ENCODE measurements at places on chromosomes 1 and 21.

- H3K27me3 ChIP-seq, result no peaks in the 10 kb centered on the region
- H3K4me3 ChIP-seq, result no peak overlapping the region
- H3K4me1 ChIP-seq, result no peaks in the 10 kb centered on the region
- no peaks in the 10 kb centered on the region for H3K36me3 ChIP-seq
- H3K27ac ChIP-seq, result no peak overlapping the region
- no peak for DNase-seq
Observed at GRCh38 chr1:30675761-30676160, 47.6 kb downstream of the MATN1 start.

- H3K4me3 ChIP-seq, result no peak overlapping the region
- DNase-seq, result no peak
- no peaks in the 10 kb centered on the region for H3K4me1 ChIP-seq
Observed at GRCh38 chr1:46797696-46798470, 963 bp upstream of the CYP4B1 start.

DNA sequence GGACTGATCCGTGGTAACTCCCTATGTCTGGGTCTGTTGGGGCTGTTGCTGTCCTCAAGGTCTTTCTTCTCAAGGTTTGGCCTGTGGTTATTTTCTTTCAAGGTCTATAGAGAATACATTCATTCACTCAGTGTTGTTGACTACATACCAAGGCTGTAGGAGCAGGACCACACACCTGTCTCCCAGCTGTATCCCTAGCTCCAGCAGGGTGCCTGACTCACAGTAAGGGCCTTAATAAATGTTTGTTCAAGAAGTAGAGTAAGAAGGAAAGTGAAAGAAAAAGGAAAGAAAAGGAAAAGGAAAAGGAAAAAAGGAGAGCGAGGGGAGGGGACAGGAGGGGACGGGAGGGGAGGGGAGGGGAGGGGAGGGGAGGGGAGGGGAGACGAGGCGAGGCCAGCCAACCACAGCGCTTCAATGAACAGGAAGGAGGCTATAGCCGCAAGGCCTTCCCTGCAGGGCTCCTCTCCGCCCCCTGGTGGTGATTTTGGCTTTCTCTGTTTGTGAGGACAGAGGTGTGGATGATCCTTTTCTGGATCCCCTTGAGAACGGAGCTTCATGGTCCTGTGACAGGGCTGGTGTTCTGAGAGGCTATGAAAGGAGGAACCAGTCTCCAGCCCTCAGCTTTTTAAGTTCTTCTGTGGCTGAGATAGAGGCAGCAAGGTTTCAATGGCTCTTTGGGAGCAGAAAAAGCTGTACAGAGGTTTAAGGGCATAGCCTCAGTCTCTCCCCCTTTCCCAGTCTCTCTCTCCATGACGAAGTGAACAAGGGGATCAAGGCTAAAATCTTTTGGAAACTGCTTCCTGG, 30.6 kb upstream of the LCE5A start:
- no peaks in the 10 kb centered on the region for H3K36me3 ChIP-seq
- no peak overlapping the region for H3K27ac ChIP-seq
- no peaks in the 10 kb centered on the region for H3K27me3 ChIP-seq
- no peaks in the 10 kb centered on the region for H3K4me1 ChIP-seq
- H3K4me3 ChIP-seq, result no peak overlapping the region
- no peak for DNase-seq

GRCh38 chr1:158931055-158931737, at the start of gene PYHIN1:
Gene PYHIN1 (plus strand): TSS chr1:158931552. CDS start chr1:158936911, 5,359 bp downstream.
- H3K27ac ChIP-seq, result no peak within 1 kb of the TSS
- no peak within 1 kb of the TSS for H3K4me3 ChIP-seq
- no peaks in the 10 kb centered on the region for H3K4me1 ChIP-seq
- no peak for DNase-seq
- H3K36me3 ChIP-seq, result no peaks in the 10 kb centered on the region

DNA sequence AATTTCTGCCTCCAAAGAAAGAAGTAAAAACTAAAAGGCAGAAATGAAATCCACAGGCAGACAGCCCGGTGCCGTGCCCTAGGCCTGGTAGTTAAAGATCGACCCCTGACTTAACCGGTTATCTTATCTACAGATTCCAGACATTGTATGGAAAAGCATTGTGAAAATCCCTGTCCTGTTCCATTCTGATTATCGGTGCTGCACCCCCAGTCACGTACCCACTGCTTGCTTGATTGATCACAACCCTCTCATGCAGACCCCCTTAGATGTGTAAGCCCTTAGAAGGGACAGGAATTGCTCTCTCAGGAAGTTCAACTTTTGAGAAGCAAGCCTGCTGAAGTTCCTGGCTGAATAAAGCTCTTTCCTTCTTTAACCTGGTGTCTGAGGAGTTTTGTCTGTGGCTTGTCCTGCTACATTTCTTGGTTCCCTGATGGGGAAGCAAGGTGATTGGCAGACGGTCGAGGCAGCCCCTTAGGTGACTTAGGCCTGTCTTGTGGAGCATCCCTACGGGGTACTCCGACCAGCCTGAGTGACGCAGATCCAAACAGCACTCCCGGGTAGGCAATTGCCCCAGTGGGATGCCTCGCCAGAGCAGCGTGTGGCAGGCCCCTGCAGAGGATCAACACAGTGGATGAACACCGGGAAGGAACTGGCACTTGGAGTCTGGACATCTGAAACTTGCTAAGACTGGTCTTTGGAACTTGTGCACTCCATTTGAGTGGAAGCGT, 111.2 kb upstream of the PPM1J start:
- no peak overlapping the region for H3K27ac ChIP-seq
- no peak overlapping the region for H3K4me3 ChIP-seq
- no peaks in the 10 kb centered on the region for H3K27me3 ChIP-seq
- no peaks in the 10 kb centered on the region for H3K36me3 ChIP-seq
- peaks cover 6% of the 10 kb centered on the region for H3K4me1 ChIP-seq

All from endothelial cell of umbilical vein (primary cell).